ENCODE measurements at places on chromosomes 1 and 21. TPM values are rescaled to one million over a fixed set of nuclear protein-coding genes. Genes with fewer than 3 reads are reported as not detected.

KAZN gene
- 18.8 TPM for total RNA-seq

- no peak for DNase-seq
These were observed 477.1 kb upstream of the VAMP3 start for GRCh38 chr1:7293702-7294629.

DNA sequence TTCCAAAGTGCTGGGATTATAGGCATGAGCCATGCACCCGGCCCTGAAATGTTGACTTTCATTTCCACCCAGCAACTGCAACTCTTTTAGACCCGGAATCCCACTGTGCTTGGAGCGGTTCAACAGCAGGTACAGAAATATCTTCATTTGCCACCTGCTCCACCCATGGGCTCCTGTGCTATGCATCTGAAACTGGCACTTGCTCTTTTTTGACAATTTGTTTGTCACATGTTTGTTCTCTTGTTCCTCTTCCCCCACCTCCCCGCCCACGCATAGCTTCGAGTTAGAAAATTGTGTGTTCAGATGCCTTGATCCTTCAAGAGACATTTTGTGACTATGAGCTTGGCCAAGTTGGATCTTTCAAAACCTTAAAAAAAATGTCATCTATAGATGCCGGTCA lies 2.4 kb upstream of the IFNLR1 start:
- DNase-seq, result no peak

GRCh38 chr1:64246294-64246917 lies 43.0 kb downstream of the UBE2U start:
- DNase-seq, result peak; percentile 77

DNA sequence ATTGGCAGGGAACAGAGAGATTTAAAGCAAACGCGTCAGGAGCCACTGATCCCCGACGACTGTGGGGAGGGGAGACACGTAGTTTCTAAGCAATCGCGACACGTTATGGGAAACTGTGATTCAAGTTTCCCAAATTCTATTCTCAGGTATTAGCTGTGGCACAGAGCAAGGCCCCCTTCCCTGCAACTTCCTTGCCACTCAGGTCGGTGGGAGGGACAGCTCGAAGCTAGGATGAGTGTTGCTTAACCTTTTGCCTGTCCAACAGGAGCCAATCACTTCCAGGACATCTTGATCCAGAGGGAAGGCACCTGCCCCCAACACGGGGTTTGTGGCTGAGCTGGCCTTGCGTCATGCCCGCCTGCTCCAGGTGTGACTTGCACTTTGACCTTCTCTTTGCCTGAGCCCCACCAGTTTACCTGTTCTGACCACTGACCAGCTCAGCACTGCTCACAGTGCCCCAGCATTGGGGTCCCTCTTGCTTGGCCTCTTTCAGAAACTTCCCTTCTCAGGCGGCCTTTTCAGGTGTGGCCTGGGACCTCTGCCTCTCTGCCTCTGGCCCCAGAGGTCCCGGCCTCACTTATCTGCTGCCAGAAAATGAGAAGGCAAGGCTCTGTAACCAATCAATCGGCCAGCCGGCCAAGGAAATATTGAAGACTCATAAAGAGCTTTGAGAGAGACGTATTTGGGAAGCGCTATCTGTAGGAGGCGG lies 24.6 kb downstream of the TEX35 start:
- DNase-seq, result no peak

All from lung (tissue), 17 donors.